Natural killer cell treated with Interleukin-12 subunit alpha and Interleukin-12 subunit beta and Interleukin-15 and Interleukin-18, amount 100 ng/mL, for 72 hours (primary cell): ENCODE measurements at places on chromosomes 2 and 18.

GRCh38 chr18:78765637-78766281 lies 213.9 kb upstream of the SALL3 start:
- H3K36me3 ChIP-seq = no peaks in the 10 kb centered on the region
- H3K27me3 ChIP-seq = no peaks in the 10 kb centered on the region
- H3K4me3 ChIP-seq = no peak overlapping the region
- H3K4me1 ChIP-seq = no peaks in the 10 kb centered on the region

DNA sequence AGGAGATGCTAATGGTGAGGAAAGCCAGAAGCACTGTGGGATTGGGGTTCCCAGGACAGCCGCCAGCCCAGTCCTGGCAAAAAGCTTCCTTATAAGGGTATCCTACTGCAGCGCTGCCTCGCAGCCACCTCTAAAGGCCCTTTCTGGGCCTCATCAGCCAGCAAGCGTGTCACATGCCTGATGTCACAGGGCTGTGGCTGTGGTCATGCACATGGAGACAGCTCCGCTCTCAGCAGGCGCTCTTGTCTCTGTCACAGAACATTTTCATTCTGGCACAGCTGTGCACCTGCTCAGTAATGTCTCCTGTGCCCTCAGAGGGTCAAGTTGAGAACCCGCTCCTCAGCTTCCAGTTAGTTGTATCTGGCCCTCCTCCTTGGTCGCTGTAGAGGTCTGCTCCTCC lies 17.7 kb upstream of the MAL start:
- H3K27me3 ChIP-seq = no peaks in the 10 kb centered on the region
- no peak for DNase-seq
- H3K4me3 ChIP-seq = no peak overlapping the region
- H3K4me1 ChIP-seq = no peaks in the 10 kb centered on the region
- no peaks in the 10 kb centered on the region for H3K36me3 ChIP-seq

- no peaks in the 10 kb centered on the region for H3K27me3 ChIP-seq
- H3K27ac ChIP-seq = no peak overlapping the region
- H3K4me3 ChIP-seq = no peak overlapping the region
These were observed 441.8 kb downstream of the CDH2 start for GRCh38 chr18:27735117-27735516.

- peaks cover 60% of the 10 kb centered on the region for H3K36me3 ChIP-seq
- peak overlapping the region; percentile 99 for H3K4me3 ChIP-seq
- DNase-seq = no peak
- H3K27me3 ChIP-seq = no peaks in the 10 kb centered on the region
These were observed 2.8 kb downstream of the CLK1 start for GRCh38 chr2:200861617-200862155.

GRCh38 chr2:192570788-192571187 lies 376.1 kb upstream of the TMEFF2 start:
- no peaks in the 10 kb centered on the region for H3K36me3 ChIP-seq
- H3K4me1 ChIP-seq = no peaks in the 10 kb centered on the region
- no peak for DNase-seq
- H3K27me3 ChIP-seq = no peaks in the 10 kb centered on the region
